ENCODE measurements at places on chromosomes 1 and 21.

GRCh38 chr1:43552813-43553212 is 22.1 kb downstream of the PTPRF start:
- no peak for DNase-seq

DNA sequence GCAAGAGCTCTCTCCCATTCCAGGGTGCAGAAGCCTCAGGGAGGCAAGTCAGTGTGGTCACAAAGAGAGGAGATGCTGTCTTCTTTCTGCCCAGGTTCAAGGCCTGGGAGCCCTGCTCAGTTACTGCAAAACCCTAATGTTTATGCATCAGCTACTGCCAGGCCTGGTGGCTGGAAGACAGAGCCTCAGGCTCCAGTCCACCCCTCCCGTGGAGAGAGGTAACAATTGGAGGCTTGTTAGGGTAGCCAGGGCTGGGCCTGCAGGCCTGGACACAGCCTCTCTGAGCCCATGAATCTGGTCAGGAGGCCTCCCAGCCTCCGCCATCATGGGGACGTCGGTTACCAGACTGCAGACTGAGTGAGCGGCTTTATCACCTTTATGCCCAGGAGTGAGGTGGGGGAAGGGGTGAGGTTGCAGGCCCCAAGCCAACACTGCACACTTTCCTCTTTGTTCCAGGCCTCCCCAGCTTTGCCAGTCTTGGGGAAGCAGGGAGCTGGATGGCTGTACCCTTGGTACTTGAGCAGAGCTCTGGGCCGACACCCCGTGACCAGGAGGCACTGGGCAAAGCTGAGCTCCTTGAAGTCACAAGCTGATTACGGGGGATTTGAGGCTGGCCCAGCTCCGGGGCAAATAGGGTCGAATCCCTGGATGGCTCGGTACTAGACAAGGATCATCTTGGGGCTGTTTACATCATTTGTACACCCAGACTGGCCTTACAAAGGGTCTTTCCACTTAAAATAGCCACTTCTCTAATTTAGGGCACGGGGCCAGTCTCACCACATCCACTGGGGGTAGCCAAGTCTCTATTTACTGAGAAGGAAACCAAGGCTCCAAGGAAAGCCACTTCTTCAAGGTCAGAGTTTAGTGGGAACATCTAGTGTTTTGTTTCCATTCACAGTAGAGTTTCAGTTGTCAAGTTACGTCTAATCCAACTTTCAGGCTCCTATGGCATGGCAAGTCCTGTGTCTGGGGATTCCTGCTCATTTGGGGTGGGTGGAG is 5.2 kb downstream of the SLC2A1 start:
- no peak for DNase-seq

- peak; percentile 49 for DNase-seq
These were observed 6.9 kb upstream of the IL22RA1 start for GRCh38 chr1:24149866-24150233.

DNA sequence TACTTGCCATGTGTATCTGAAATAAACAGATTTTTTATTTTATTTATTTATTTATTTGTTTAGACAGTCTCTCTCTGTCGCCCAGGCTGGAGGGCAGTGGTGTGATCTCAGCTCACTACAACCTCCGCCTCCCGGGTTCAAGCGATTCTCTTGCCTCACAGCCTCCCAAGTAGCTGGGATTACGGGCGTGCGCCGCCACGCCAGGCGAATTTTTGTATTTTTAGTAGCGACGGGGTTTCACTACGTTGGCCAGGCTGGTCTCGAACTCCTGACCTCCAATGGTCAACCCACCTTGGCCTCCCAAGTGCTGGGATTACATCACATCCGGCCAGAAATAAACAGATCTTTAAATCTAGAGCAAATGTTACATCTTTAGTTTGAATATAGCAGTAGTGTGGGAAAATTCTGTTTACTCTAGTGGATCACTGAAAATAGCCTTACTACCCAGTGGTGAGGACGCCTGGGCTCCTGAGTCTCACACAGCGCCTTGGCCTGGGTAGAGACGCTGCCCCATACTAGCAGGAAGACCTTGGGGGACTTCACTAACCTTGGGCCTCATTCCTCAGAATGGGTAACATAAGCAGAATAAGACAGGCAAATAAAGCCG is 709 bp downstream of the GART start:
- DNase-seq: no peak

GRCh38 chr1:18443587-18444520 is 36.9 kb upstream of the KLHDC7A start:
- no peak for DNase-seq

- no peak for DNase-seq
These were observed 53.8 kb upstream of the DPH5 start for GRCh38 chr1:101079341-101079740.

DNA sequence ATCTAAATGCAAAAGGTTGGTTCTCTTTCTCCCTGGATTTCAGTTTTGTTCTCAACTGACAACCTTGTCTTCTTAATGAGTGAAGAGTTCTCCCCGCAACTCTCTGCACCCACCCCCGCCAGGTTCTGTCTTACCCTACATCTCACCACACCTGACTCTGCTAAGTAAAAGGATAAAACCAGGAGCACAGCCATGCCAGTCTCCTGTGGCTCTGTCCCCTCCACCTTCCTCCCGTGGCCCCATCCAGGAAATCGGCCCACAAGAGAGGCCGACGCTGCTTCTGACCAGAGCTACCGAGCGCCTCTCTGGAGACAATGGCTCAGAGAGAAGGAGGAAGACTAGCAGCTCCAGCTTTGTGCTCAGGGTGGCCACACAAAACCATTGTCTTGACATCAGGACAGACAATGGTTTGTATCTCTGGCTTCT is 72.2 kb downstream of the PLEKHA6 start:
- no peak for DNase-seq

- DNase-seq: no peak
These were observed 89.4 kb downstream of the DTL start for GRCh38 chr1:212124690-212125582.

- no peak for DNase-seq
These were observed 97.1 kb downstream of the MACF1 start for GRCh38 chr1:39301606-39302005.

- peak; percentile 65 for DNase-seq
These were observed 2.6 kb downstream of the TUFT1 start for GRCh38 chr1:151542710-151543129.

DNA sequence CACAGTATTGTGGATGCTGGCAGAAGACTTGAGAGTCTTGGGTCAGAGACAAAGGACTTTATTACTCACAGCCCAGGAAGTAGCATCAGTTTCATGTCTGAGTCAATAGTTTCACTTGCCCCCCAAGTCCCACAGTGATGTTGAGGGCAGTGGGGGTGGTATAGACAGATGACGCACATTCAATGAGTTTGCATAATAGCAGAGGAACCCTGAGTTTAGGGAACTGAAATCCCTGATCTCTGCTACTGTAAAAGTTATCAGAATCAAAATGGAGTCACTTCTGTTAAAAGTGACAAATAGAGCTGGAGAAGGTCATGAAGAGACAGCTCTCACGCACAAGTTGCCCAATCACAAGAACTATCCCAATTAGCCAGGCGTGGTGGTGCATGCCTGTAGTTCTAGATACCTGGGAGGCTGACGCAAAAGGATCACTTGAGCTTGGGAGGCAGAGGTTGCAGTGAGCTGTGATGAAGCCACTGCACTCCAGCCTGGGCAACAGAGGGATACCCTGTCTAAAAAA is 11.5 kb upstream of the HCRTR1 start:
- peak; percentile 88 for DNase-seq

- DNase-seq: no peak
These were observed 32.7 kb upstream of the DHCR24 start for GRCh38 chr1:54919367-54920359.

- DNase-seq: peak; percentile 25
These were observed 23.1 kb upstream of the CNN3 start for GRCh38 chr1:94949681-94950661.

- DNase-seq: no peak
These were observed 9.2 kb upstream of the CBR3 start for GRCh38 chr21:36125512-36126207.

GRCh38 chr1:234320069-234320468 is 53.2 kb upstream of the COA6 start:
- DNase-seq: no peak

- peak; percentile 40 for DNase-seq
These were observed 7.0 kb downstream of the LRRC71 start for GRCh38 chr1:156927215-156928042.

- no peak for DNase-seq
These were observed 104.7 kb downstream of the CASZ1 start for GRCh38 chr1:10691740-10692125.

- peak; percentile 31 for DNase-seq
These were observed 496.5 kb upstream of the ADGRL2 start for GRCh38 chr1:81304187-81304586.

GRCh38 chr1:155899683-155900082 is 11.5 kb downstream of the RIT1 start:
- DNase-seq: no peak

DNA sequence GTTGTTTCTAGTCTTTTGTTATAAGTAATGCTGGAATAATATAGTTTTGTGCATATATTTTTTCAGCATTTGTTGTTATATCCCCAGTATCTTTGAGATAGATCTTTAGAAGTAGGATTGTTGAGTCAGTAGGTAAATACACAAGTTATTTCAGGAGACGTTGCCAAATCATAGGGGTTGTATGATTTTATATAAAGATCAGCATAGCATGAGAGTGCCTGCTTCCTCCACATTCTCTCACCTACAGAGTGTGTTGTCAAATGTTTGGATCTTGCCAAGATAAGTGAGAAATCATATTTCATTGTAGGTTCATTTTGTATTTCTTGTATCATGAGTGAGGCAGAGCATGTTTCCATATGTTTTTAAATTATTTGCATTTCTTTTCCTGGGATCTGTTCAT is 24.6 kb downstream of the MIA3 start:
- DNase-seq: no peak

- no peak for DNase-seq
These were observed 417.2 kb downstream of the PCP4 start for GRCh38 chr21:40284409-40284808.

GRCh38 chr1:21618561-21619374 is 50.4 kb downstream of the RAP1GAP start:
- DNase-seq: no peak

DNA sequence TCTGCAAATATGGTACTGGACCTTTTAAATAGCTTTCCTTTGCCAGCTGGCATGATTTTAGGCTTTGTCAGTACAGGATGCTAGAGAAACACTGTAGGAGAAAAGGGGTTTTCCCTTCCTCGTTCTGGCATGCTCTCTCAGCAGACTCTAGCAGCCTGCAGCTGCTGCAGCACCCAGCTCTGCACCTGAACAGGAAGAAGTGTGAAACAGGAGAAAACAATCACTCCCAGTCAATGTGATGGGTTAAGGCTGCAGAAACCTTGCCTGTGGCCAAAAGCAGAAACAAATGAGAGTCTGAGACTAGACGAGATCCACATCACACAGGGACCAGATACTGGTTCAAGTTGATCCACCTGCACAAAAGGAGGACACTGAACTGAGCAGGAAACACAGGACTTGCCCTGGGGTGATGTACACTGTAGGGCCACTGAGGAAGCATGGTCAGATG is 21.2 kb downstream of the OVGP1 start:
- no peak for DNase-seq

GRCh38 chr1:203301331-203301668 is 4.0 kb upstream of the BTG2 start:
- no peak for DNase-seq

GRCh38 chr1:224431726-224432125 is 2.9 kb downstream of the WDR26 start:
- DNase-seq: no peak

GRCh38 chr21:39489380-39489924 is 37.7 kb downstream of the SH3BGR start:
- DNase-seq: no peak

DNA sequence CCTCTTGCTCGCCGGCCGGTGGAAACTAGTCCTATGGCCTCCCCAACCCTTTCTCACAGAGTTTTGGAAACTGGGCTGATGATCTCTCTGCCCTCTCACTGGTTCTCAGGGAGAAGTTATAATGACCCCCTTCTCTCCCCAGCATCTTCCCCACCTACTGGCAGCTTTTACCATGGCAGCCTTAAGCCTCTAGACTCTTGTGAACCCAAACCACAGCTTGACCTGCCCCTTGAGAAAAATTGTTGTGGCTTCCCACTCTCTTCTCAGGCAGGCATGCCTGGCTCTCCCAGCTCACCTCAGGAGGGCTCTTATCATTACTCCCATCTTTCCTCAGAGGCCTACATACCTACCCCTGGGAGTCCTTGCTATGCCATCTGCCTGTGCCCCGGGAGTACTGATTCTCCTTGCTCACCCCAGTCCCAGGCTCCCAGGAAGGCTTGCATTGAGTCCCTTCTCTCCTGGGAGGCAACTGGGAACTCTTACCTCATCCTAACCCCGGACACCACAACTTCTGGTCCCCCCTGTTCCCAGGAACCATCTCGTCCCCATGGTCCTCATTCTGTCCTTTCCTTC is 1.6 kb downstream of the NSUN4 start:
- peak; percentile 10 for DNase-seq

- no peak for DNase-seq
These were observed 40.8 kb downstream of the WNT2B start for GRCh38 chr1:112549590-112549989.

- no peak for DNase-seq
These were observed 144.1 kb downstream of the CDC42BPA start for GRCh38 chr1:227174164-227174563.

DNA sequence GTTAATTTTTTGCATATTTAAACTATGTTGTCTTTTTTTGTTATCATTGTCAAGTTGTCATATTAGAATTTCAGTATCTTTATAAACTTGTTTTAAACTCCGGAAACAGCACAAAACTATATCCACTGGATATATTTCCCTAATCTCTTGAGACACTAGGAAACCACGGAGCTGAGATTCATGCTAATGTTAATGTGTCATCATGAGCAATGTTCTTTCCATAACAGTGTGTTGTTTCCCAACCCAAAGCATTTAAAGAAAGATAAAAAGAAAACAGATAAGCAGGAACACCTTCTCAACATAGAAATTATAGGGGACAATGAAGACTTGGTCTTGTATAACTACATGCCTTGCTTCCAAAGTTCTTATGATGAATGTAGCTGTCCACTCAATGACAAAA is 626.2 kb upstream of the TMPRSS15 start:
- no peak for DNase-seq

- no peak for DNase-seq
These were observed 373.3 kb downstream of the TTLL7 start for GRCh38 chr1:83625646-83626045.

DNA sequence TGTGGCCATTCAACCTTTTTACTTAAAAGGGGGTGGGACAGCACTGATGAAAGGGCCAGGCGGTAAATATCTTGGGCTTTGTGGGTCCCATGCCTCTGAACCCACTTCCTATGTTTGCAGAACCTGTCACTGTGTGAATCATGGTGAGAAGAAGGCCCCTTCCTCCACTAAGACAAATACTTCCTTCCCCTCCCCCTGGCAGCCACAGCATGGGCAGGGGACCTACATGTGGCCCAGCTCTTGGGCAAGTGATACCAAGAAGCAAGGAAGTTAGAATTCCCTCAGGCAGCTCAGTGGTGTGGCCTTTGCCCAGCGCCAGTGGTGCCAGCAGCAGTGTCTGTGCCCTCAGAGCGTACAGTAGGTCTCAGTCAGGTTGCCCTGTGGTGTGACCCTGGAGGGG is 168.6 kb downstream of the TRIM33 start:
- DNase-seq: no peak

DNA sequence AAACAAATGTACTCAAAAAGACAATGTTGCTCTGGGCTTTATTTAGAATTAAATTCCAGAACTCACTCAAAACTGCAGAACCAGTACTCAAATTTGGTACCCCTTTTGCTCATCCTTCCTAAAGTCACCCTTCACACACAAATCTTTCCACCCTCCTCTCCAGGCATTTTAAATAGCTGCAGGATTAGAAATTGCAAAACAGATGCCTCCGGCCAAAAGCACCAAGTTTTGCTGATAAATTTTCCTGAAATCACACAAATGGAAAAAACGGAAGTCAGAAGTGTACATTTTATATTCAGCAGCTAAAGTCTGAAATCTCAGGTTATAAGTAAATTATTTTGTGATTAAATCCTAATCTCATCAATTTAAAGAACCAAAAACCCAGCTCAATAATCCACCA is 147.0 kb downstream of the NRIP1 start:
- DNase-seq: no peak

Data from stromal cell of bone marrow (primary cell).